ENCODE measurements at places on chromosomes 1 and 21.

DNA sequence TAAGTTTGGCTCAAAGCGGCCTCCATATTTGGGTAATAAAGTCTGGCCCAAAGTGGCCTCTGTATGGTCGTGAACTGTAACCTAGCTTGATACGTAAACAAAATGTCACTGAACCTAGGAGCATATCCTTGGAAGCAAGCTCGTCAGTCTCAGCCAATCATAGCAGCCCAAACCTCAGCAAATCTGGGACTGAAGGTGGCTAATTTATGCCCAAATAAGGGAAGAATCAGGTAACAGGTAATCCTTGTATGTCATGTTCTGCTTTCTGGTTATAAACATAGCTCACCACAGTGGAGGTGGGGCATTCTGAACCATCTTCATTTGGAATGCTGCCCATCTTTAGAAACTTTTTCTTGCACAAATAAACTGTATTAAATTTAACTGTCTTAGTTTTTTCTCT lies 281.1 kb downstream of the TTLL7 start:
- no peak for DNase-seq

DNA sequence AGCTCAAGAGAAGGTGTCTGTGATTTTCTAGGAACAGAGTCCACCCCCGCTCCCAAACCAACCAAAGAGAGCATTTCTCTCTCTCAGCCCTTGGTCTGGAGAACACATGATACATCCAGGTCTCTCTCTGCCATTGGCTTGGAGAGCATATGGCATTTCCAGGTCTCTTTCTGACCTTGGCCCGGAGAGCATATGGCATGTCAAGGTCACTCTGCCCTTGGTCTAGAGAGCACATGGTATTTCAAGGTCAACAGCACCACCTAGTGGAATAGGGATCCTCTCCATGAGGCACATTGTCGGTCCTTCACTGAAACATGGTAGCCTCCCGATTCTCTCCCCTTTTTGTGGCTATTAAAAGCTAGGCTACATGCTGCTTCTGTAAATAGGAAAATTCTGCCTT lies 437.7 kb upstream of the OLFM3 start:
- DNase-seq: peak; percentile 1

DNA sequence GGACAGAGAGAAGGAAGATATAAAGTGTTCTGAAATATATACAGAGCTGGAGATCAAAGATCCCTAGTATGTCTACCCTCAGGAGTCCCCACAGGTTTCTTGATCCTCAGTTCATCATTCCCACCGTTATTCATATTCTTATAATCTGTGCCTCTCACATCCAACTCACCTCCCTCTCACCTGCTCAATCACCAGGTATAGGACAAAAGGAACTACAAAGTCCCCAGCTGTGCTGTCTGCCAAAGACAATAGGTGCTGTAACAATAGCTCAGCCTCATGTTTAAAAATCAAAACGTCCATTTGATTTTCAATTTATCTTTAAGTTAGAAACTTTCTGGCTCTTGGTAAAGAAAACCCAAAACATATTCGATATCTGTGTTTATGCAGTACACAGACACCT lies 121.1 kb upstream of the PKN2 start:
- no peak for DNase-seq

DNA sequence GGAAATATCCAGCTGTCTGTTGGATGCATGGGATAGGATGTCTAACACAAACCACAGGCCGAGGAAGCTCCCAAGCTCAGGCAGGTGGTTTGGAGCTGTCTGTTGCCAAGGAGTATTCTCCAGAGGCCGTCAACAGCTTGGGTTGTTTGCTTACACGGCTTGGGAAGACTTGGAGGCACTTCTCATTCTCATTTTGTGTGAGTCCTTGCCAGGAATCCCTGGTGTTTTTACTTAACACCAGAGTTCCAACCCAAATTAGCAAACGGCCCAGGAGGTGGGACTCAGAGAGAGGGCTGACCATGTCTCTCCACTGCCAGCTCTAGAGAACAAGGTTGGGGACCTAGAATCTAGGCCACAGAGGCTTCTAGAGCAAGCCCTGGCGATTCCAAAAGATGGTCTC lies 72.7 kb upstream of the FAM20B start:
- no peak for DNase-seq

GRCh38 chr1:78549331-78549730 lies 58.6 kb downstream of the PTGFR start:
- DNase-seq: no peak

- DNase-seq: no peak
Observed at GRCh38 chr1:100746542-100746932, 27.0 kb downstream of the VCAM1 start.

GRCh38 chr1:32718036-32718435 lies 15.5 kb upstream of the SYNC start:
- DNase-seq: no peak

- DNase-seq: no peak
Observed at GRCh38 chr1:6897138-6897537, 111.9 kb downstream of the CAMTA1 start.

Measured in NCI-H1930 (cell line).